AG08396 (cell line): ENCODE measurements at places on chromosomes 1 and 21.

GRCh38 chr1:1021920-1022259 is 2.0 kb downstream of the AGRN start:
- DNase-seq: no peak

DNA sequence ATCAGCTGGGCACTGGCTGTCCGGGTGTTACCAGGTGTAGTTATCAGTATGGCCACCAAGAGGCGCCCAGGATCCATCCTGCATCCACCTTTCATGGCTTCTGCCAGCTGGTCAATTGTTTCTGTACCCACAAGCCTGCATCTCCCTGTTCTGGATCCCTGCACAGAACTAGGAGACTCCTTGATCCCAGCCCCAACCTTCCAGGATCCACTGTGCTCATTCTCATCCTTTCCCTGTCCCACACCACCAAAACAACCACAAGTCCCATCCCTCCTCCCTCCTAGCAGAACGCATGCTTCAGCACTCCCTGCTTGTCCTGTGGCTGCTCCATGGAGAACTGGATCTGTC is 27.2 kb upstream of the FOXE3 start:
- DNase-seq: peak; percentile 84

- DNase-seq: no peak
Measured at GRCh38 chr1:70449049-70449448, 38.0 kb downstream of the CTH start.

GRCh38 chr1:206037581-206037980 is 13.9 kb upstream of the CTSE start:
- no peak for DNase-seq

DNA sequence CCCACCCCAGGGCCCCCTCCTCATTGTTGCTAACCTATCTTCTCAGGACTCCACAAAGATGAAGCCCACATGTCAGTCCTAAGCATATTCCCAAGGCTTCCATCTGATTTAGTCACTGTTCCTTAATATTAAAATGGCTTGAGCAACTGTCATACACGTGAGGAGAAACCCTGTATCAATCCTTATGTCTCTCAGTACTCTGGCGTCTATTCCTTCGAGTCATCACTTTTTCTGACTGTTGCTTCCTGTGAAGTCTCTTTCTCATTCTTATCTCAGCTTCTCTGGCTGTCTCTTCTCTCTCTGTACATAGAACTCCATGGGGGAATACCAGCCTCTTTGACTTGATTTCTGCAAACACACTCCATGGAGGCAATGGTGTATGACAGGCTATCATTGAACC is 98.4 kb downstream of the C4BPA start:
- no peak for DNase-seq
